Mesendoderm (in vitro differentiated cells): ENCODE measurements at places on chromosomes 3 and 15.

GRCh38 chr15:52749258-52749657 lies 40.9 kb downstream of the ONECUT1 start:
- peaks cover 5% of the 10 kb centered on the region for H3K4me1 ChIP-seq
- H3K4me3 ChIP-seq, result no peak overlapping the region
- H3K36me3 ChIP-seq, result no peaks in the 10 kb centered on the region
- H3K27me3 ChIP-seq, result no peaks in the 10 kb centered on the region
- DNase-seq, result peak; percentile 47

DNA sequence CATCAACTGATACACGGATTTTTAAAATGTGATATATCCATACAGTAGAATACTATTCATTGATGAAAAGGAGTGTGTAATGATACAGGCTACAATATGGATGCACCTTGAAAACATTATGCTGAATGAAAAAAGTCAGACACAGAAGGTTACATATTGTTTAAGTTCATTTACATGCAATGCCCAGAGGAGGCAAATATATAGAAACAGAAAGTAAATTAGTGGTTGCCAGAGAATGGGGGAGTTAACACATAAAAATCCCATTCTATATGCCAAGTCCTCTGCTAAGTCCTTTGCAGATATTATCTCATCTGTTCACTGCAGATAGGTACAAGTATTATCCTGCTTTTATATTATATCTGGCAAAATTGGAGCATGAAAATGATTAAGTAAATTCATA lies 22.1 kb upstream of the CDIN1 start:
- DNase-seq, result no peak
- H3K27me3 ChIP-seq, result no peaks in the 10 kb centered on the region
- H3K36me3 ChIP-seq, result no peaks in the 10 kb centered on the region
- no peak overlapping the region for H3K4me3 ChIP-seq
- no peak overlapping the region for H3K27ac ChIP-seq

GRCh38 chr3:124333931-124334640 lies 342.2 kb upstream of the ROPN1 start:
- no peaks in the 10 kb centered on the region for H3K27me3 ChIP-seq
- no peak overlapping the region for H3K4me3 ChIP-seq
- DNase-seq, result peak; percentile 60
- H3K36me3 ChIP-seq, result no peaks in the 10 kb centered on the region

GRCh38 chr3:114411811-114412803 lies 118.3 kb downstream of the TIGIT start:
- no peak for DNase-seq
- no peak overlapping the region for H3K27ac ChIP-seq
- H3K4me1 ChIP-seq, result no peaks in the 10 kb centered on the region
- H3K4me3 ChIP-seq, result no peak overlapping the region
- no peaks in the 10 kb centered on the region for H3K36me3 ChIP-seq

DNA sequence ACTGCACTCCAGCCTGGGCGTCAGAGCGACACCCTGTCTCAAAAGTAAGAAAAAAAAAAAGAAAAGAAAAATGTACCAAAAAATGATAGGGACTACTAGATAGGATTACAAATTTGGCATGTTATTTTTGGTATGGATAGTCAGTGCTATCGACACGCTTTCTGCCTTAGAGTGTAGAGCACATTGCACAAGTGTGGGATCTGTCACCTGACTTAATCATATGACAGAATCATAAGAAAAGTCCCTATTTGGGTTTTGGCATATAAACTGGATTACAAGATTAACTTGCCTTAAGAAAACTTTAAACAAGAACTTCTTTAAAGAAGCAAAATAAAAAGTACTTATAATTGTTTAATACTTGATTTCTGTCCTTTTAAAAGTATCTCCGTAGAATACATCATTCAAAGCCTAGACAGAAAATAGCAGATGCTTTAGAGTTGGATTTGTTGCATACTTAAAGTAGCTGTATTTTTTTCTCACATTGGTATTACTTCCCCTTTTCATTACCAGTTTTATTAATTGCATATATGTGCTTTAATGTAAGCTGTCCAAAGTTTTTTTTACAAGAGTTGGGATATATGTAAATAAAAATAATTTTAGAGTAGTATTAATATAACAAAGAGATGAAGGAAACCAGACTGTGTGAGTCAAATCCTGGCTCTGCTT lies 7.8 kb downstream of the ATP6V1A start:
- H3K4me1 ChIP-seq, result no peaks in the 10 kb centered on the region
- H3K27me3 ChIP-seq, result no peaks in the 10 kb centered on the region
- no peak for DNase-seq
- no peak overlapping the region for H3K4me3 ChIP-seq
- no peak overlapping the region for H3K27ac ChIP-seq

DNA sequence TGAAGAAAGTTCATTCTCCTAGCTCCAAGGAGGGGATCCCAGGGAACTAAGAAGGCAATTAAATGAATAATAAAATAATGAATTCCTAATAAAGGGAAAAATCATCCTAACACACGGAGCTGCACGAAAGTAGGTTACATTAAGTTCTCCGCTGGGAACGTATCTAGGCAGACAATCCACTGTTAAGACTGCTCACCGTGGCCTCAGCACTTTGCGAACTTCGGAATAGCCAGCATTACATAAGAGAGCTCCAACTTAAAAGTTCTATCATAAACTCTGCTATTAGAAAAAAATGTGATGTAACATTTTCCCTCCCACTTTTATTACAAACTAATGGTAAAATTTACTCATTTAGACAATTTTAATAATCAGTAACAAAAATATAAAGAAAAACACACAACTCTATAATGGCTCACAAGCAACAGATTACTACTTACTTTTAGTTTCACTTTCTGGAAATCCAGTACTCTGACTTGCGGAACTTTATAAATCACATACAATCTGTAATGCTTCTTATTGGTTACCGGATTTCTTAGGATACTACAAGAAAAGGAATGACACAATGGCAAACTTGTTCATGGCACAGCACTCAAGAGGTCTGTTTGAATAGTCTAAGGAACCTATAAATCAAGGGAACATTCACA lies 8.5 kb downstream of the SNRPA1 start:
- no peak overlapping the region for H3K27ac ChIP-seq
- DNase-seq, result no peak
- peaks cover 5% of the 10 kb centered on the region for H3K36me3 ChIP-seq
- no peak overlapping the region for H3K4me3 ChIP-seq
- H3K27me3 ChIP-seq, result no peaks in the 10 kb centered on the region

DNA sequence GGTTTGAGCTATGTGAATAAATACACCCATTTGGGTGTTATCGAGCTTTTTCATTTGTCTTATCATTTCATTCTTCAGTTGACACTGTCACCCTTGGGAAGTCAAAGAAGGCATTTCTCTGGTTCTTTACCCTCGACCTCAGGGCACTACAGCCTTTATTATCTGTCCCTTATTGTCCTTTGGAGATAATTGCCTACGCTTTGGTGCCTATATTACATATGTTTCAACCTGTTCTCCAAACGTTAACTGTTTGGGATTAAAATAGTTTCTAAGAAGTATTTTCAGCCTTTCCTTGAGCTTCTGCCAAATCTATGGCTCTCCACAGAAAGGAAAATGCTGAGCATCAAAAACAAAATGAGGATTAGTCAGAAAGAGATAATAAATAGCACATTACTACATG lies 395.4 kb upstream of the ADAMTS9 start:
- no peak for DNase-seq
- H3K36me3 ChIP-seq, result no peaks in the 10 kb centered on the region
- no peaks in the 10 kb centered on the region for H3K27me3 ChIP-seq
- H3K27ac ChIP-seq, result no peak overlapping the region
- H3K4me3 ChIP-seq, result no peak overlapping the region

DNA sequence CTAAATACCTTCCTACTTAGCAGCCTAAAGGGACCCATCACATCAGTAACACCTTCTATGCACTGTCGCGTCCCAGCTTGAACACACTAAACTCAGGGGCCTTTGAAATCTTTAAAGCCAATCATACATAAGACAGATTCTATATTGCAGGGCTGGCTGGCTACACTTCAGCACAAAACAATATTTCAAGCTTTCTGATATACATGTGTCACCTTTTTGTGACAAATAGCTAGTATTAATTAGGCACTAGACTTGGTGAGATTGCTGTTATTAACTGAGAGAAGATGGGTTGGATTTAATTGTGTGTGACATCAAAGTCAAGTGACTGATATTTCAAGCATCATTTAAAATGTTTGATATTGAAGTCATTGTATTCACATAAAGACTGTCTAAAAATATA lies 148.4 kb downstream of the ZIC4 start:
- no peaks in the 10 kb centered on the region for H3K4me1 ChIP-seq
- H3K4me3 ChIP-seq, result no peak overlapping the region
- H3K27ac ChIP-seq, result no peak overlapping the region
- DNase-seq, result no peak
- H3K27me3 ChIP-seq, result no peaks in the 10 kb centered on the region
- H3K36me3 ChIP-seq, result no peaks in the 10 kb centered on the region

DNA sequence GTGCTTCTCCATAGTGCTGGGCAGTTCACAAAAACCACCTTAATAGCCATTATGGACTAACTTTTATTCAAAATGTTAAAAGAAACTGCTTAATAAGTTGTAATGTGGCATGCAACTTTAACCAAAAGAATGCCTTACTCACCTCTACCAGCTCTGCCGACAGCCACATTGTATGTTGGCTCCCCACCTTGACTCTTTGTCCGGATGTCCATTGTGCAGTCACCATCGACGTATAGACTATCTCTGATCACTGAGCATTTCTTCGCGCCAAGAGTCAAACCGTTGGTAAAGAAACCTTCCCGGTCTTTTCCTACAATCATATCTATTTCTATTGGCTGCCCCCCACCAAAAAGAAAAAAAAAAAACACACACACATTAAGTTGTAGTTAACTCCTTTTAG lies 2.5 kb downstream of the PFN2 start:
- H3K4me1 ChIP-seq, result no peaks in the 10 kb centered on the region
- peak; percentile 35 for DNase-seq
- H3K4me3 ChIP-seq, result peak overlapping the region; percentile 0
- H3K27me3 ChIP-seq, result no peaks in the 10 kb centered on the region
- no peak overlapping the region for H3K27ac ChIP-seq

DNA sequence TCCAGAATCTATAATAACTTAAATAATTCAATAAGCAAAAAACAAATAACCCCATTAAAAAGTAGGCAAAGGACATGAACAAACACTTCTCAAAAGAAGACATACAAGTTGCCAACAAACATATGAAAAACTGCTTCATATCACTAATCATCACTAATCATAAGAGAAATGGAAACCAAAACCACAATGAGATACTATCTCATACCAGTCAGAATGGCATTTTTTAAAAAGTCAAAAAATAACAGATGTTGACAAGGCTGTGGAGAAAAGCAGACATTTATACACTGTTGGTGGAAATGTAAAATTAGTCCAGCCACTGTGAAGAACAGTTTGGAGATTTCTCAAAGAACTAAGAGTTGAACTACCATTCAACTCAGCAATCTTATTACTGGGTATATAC lies 19.5 kb upstream of the ZMAT3 start:
- no peaks in the 10 kb centered on the region for H3K4me1 ChIP-seq
- no peak overlapping the region for H3K4me3 ChIP-seq
- H3K27ac ChIP-seq, result no peak overlapping the region
- no peaks in the 10 kb centered on the region for H3K27me3 ChIP-seq
- DNase-seq, result no peak

DNA sequence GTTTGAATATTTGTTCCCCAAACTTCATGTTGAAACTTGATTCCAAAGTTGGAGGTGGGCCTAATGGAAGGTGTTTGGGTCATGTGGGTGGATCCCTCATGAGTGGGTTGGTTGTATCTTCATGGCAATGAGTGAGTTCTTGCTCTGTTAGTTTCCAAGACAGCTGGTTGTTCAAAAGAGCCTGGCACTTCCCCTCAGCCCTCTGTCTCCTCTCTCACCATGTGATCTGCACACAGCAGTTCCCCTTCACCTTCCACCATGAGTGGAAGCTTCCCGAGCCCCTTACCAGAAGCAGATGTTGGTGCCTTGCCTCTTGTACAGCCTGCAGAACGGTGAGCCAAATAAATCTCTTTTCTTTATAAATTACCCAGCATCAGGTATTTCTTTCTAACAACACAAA lies 327.1 kb upstream of the SLCO3A1 start:
- H3K36me3 ChIP-seq, result no peaks in the 10 kb centered on the region
- no peaks in the 10 kb centered on the region for H3K4me1 ChIP-seq
- DNase-seq, result no peak
- H3K27ac ChIP-seq, result no peak overlapping the region
- no peak overlapping the region for H3K4me3 ChIP-seq

DNA sequence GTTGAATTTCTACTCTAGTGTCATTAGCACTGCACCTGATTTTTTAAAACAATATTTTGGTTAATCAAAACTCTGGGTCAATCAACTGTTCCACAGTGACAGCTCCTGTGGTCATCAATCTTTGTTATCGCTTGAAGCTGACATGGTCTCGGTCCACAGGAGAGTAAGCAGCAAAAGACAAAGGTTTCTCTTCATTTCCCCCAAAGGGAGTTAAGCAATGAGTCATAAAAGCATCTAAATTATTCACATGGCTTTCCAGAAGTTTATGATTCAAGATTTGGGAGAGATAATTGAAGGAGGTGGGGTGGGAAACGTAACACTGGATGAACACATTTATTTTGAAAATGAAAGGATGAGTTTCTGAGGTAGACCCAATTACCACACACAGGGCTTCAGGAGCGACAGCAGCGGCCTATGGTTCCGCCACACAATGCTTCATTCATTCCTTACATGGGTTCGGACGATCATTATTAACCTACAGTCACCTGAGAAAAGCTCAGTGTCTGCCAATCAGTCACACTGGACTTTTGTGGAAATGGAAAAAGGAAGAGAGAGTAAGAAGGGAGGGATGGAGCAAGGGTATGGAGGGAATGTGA lies 505.1 kb downstream of the FHIT start:
- H3K4me3 ChIP-seq, result no peak overlapping the region
- DNase-seq, result no peak
- H3K27ac ChIP-seq, result no peak overlapping the region
- H3K4me1 ChIP-seq, result no peaks in the 10 kb centered on the region
- H3K27me3 ChIP-seq, result no peaks in the 10 kb centered on the region

DNA sequence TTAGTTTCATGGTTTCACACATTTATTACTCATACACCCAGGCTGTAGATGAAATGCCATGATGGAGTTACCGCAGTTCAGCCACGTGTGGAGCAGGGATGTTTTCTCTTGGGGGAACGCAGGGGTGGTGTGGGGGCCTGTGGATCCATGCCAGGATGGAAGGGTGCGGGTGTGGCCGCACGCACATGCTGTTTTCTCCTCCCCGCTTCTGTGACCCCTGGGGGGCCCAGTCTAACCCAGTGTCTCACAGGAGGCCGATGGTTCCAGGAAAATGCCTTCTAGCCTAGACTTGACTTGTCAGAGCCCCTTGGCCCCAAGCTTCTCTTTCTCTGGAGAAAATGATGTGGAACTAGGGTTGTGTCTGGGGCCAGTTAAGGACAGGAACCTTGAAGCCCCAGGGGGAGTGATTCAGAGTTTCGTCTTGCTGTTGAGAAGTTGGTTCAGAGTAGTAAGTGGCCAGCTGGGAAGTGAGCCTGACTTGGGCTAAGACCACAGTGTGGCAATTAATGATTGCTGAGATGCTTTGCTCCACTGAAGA lies 240.4 kb upstream of the BHLHE40 start:
- H3K27me3 ChIP-seq, result no peaks in the 10 kb centered on the region
- no peak overlapping the region for H3K4me3 ChIP-seq
- H3K36me3 ChIP-seq, result no peaks in the 10 kb centered on the region
- H3K4me1 ChIP-seq, result no peaks in the 10 kb centered on the region

GRCh38 chr15:29785136-29785535 lies 37.1 kb downstream of the TJP1 start:
- no peak overlapping the region for H3K4me3 ChIP-seq
- H3K27me3 ChIP-seq, result no peaks in the 10 kb centered on the region
- DNase-seq, result no peak
- no peak overlapping the region for H3K27ac ChIP-seq
- peaks cover 2% of the 10 kb centered on the region for H3K4me1 ChIP-seq
